ENCODE measurements at places on chromosomes 16 and 17.

DNA sequence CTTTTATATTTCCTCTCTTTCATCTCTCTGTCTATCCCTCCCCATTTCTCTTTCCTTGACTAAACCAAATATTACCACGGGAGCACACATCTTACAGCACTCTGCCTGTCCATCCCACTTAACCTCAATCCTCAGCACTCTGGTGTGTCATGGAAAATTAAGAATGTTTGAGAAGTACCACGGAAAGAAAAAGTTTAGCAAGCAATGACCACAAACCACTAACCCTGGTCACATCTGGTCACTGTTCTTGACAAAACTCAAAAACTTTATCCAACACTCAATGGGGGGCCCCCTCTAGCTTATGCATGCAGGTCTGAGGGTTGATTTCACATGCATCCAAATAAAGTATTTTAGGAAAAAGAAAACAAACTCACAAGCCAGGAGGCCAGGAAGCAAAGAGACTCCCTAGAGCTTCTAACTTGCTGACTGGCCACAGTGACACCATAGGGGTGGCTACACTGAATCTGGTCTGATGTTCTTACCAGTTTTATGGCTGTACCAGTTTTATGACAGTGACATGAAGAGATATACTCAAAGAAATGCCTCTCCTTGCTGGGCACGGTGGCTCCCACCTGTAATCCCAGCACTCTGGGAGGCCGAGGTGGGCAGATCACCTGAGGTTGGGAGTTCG is 229.2 kb downstream of the STX8 start:
- no peak for DNase-seq

- no peak for DNase-seq
These were observed 7.3 kb downstream of the NT5C start for GRCh38 chr17:75124041-75124818.

- no peak for DNase-seq
These were observed 165.6 kb downstream of the SNX29 start for GRCh38 chr16:12142157-12142556.

DNA sequence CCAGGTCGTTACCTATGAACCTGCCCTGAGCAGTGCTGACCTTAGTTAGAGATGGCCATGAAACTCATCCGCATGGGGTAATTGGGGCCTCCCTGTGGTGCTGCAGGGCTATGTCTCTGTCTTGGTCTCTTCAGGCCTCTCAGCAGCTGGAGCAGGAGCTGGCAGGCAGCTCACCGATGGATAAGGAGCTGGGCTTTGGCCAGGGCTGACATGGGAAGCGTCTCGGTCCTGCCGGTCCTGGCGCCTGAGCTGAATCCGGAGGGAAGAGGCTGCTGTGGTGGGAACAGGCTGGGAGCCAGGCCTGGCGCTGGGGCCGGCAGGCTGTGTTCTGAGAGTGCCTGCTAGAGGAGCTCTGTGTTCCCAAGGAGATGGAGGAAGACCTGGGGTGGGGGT is 10.1 kb downstream of the IL32 start:
- no peak for DNase-seq

Measured in NAMALWA (cell line).